ENCODE measurements at places on chromosomes 13 and 19.
A peak's percentile ranks its signal among the peaks of the same experiment; 100 is the strongest.

GRCh38 chr19:55683449-55684261, 8.6 kb downstream of the EPN1 start:
- no peak for DNase-seq

GRCh38 chr13:106471957-106472543, 63.4 kb downstream of the EFNB2 start:
- DNase-seq: no peak

GRCh38 chr19:9996541-9996940, 13.8 kb downstream of the COL5A3 start:
- DNase-seq: no peak

DNA sequence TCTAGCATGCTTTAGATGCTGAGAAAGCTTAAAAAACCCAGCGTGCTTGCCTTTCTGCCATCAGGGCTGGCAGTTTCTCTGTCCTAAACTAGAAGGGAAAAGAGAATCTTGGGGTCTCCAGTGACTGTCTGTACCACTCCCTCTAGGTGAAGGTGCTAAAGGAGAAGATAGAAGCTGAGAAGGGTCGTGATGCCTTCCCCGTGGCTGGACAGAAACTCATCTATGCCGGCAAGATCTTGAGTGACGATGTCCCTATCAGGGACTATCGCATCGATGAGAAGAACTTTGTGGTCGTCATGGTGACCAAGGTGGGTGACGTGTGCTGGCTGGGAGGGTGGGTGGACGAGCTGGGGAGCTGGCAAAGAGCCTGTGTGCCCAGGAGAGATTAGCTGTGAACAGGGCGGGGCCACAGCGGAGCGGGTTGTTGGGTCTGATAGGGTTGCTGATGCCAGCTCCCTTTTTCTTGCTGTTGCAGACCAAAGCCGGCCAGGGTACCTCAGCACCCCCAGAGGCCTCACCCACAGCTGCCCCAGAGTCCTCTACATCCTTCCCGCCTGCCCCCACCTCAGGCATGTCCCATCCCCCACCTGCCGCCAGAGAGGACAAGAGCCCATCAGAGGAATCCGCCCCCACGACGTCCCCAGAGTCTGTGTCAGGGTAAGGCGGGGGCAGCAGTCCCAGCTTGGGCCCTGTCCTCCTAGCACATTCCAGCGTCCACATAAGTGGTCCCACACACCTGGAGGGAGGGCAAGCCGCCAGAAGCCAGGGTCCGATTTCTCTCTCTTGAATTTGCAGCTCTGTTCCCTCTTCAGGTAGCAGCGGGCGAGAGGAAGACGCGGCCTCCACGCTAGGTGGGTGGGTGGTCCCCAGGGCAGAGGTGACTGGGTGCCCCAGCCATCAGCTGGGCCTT, 2.3 kb downstream of the RAD23A start:
- no peak for DNase-seq

- DNase-seq: peak; percentile 46
These were observed at the start of gene DBP for GRCh38 chr19:48636859-48637448. Gene DBP (minus strand): TSS chr19:48637379. CDS start chr19:48636994, 385 bp downstream.

- peak; percentile 79 for DNase-seq
These were observed 4.3 kb downstream of the FAAP24 start for GRCh38 chr19:32976223-32976805.

DNA sequence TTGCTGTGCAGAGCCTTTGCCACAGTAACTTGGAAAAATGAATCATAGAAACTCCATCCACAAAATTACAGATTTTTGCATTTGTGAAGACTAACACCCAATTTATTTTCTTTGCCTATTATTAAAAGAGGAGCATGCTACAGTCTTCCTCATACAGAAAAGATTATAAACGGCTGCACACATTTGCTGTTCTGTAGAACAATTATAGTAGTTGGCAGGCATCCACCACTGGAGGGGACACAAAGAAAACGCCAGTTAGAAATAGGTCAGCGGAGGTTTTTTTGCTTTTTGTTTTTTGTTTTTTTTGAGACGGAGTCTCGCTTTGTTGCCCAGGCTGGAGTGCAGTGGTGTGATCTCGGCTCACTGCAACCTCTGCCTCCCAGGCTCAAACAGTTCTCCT, 51.6 kb downstream of the SACS start:
- no peak for DNase-seq

- no peak for DNase-seq
These were observed 2662.9 kb upstream of the PCDH20 start for GRCh38 chr13:64078480-64078936.

GRCh38 chr19:1508507-1508856, 4.3 kb downstream of the ADAMTSL5 start:
- no peak for DNase-seq

DNA sequence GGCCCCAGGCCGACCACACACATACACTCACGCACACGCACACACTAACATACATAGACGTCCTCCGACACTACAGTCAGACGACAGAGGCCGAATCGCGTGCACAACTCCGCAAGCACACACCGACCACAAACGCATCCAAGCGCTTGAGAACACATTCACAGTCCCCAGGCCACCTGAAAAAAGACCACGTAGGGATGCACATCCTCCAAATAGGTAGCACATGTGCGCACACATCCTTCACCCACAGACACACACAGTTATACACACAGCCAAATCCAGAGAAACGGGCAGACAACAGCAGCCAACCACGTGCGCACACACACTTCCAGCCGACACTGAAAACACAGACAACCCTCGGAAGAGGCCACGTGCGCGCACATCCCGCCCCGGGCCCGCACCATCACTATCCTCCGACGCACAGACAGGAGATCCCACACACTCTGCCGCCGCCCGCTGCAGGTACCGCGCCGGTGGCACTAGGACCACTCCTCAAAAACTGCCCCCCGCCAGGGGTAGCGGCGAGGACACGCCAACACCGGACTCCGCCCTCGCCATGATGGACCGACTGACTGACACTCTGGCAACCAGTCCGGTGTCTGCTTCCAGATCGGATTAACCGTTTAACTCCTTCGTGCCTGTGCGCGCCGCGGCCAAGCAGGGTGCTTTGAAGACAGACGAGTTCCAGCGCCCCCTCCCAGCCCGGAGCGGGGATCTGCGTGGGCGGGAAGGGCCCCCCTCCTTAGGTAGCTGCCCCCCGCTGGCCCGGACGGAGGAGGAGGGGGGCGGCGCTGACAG, 493 bp upstream of the PDE4A start:
- peak; percentile 27 for DNase-seq

GRCh38 chr19:44765033-44765948, 12.4 kb upstream of the CBLC start:
- DNase-seq: no peak

DNA sequence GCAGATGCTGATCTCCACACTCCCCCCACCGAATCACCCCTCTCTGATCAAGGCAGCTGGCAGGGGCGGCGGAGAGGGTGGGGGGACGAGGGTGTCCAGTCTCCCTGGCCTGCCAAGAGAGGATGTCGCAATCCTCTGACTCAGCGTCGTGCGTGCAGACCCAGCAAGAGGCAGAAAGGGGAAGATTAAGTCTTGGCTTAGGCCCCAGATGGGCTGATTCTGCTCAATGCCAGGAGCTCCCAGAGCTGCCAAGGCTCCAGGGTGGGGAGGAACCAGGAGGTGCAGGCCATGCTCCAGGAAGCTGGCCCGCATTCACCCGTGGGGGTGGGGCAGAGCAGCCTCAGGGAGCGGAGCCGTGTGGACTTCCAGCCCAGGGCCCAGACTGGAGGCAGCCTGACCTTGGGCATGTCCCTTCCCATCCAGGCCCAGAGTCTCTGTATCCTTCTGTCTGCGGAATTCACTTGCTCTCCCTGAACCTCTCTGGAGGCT, 6.6 kb upstream of the BCL3 start:
- peak; percentile 39 for DNase-seq

- DNase-seq: peak; percentile 88
These were observed 18.5 kb downstream of the SLC27A1 start for GRCh38 chr19:17488593-17489391.

Measured in CD4-positive, alpha-beta T cell treated with Interleukin-6 for 4 hours (primary cell).